Type B pancreatic cell (in vitro differentiated cells): ENCODE measurements at places on chromosomes 16 and 17. TPM values are rescaled to one million over a fixed set of nuclear protein-coding genes. Genes with fewer than 3 reads are reported as not detected.

The HOXB1 gene
- total RNA-seq, result 0.29 and 0.79 TPM in 2 replicates

The TLCD3A gene
- 15.0 and 19.3 TPM in 2 replicates for total RNA-seq

The PRCD gene
- 0.33 and 3.3 TPM in 2 replicates for total RNA-seq

The CAPNS2 gene
- 4.7 and 24.6 TPM in 2 replicates for total RNA-seq

The RASL10B gene
- total RNA-seq, result 6.4 and 29.4 TPM in 2 replicates

The TBC1D3E gene
- total RNA-seq, result not detected in 2 replicates

The GGNBP2 gene
- total RNA-seq, result 63.7 and 72.0 TPM in 2 replicates

The SLFN13 gene
- total RNA-seq, result 14.3 and 17.1 TPM in 2 replicates

The ZNF750 gene
- total RNA-seq, result 10.3 and 34.7 TPM in 2 replicates

The CISD3 gene
- 12.8 and 15.6 TPM in 2 replicates for total RNA-seq

The DHX8 gene
- 50.1 and 56.8 TPM in 2 replicates for total RNA-seq

The ERN1 gene
- 12.1 and 13.9 TPM in 2 replicates for total RNA-seq

The SHISA6 gene
- 2.4 and 5.0 TPM in 2 replicates for total RNA-seq

The DPEP3 gene
- total RNA-seq, result not detected in 2 replicates

The CTRB2 gene
- not detected in 2 replicates for total RNA-seq

The ABAT gene
- total RNA-seq, result 21.1 and 32.1 TPM in 2 replicates

The WNT3 gene
- total RNA-seq, result 14.1 and 47.7 TPM in 2 replicates

The KRT32 gene
- total RNA-seq, result 0.17 and 0.83 TPM in 2 replicates

The KRTAP4-1 gene
- total RNA-seq, result not detected in 2 replicates

The ASGR1 gene
- total RNA-seq, result 7.5 and 9.7 TPM in 2 replicates

The GUCY2D gene
- 0.29 and 0.43 TPM in 2 replicates for total RNA-seq

The HSPB9 gene
- total RNA-seq, result 0.36 TPM in 1 of 2 replicates, not detected in the other

The RHOT2 gene
- total RNA-seq, result 146 and 163 TPM in 2 replicates

The C16orf74 gene
- 3.1 and 4.9 TPM in 2 replicates for total RNA-seq

The EVI2B gene
- total RNA-seq, result not detected in 2 replicates

The APOH gene
- 4.1 and 6.4 TPM in 2 replicates for total RNA-seq

The MT1F gene
- 5.9 and 6.5 TPM in 2 replicates for total RNA-seq

The KRTAP1-5 gene
- not detected in 2 replicates for total RNA-seq

The WFIKKN2 gene
- 1.7 TPM in 1 of 2 replicates, not detected in the other for total RNA-seq

The ZNF75A gene
- total RNA-seq, result 41.2 and 50.8 TPM in 2 replicates

The PRSS22 gene
- 42.5 and 56.8 TPM in 2 replicates for total RNA-seq

The ZNF286A gene
- total RNA-seq, result 46.1 and 86.1 TPM in 2 replicates

The TEKT5 gene
- total RNA-seq, result 0.41 and 0.52 TPM in 2 replicates

The GPR142 gene
- total RNA-seq, result 4.1 and 8.8 TPM in 2 replicates

The TNFSF13 gene
- total RNA-seq, result 2.4 and 3.5 TPM in 2 replicates

The CDK3 gene
- total RNA-seq, result 11.5 and 14.1 TPM in 2 replicates

The MYLK3 gene
- total RNA-seq, result 0.12 and 0.82 TPM in 2 replicates

The CDC42EP4 gene
- 24.7 and 78.8 TPM in 2 replicates for total RNA-seq

The KRTAP3-1 gene
- total RNA-seq, result 1.7 TPM in 1 of 2 replicates, not detected in the other

The CLEC10A gene
- not detected in 2 replicates for total RNA-seq

The WIPI1 gene
- total RNA-seq, result 39.0 and 52.2 TPM in 2 replicates

The GLIS2 gene
- total RNA-seq, result 13.1 and 23.0 TPM in 2 replicates

The ACSM2A gene
- total RNA-seq, result 0.14 and 1.8 TPM in 2 replicates

The PABPN1L gene
- 0.31 TPM in 1 of 2 replicates, not detected in the other for total RNA-seq

The MT4 gene
- total RNA-seq, result not detected in 2 replicates

The GNG13 gene
- not detected in 2 replicates for total RNA-seq

The PRR11 gene
- total RNA-seq, result 17.2 and 43.9 TPM in 2 replicates

The G6PC3 gene
- total RNA-seq, result 63.6 and 63.7 TPM in 2 replicates

The G6PC1 gene
- 1.5 and 2.9 TPM in 2 replicates for total RNA-seq

The HP gene
- total RNA-seq, result not detected in 2 replicates

The CCL1 gene
- total RNA-seq, result not detected in 2 replicates

The ZFHX3 gene
- total RNA-seq, result 47.4 and 48.5 TPM in 2 replicates

The ZNF23 gene
- 9.8 and 11.1 TPM in 2 replicates for total RNA-seq

The ZDHHC1 gene
- 10.1 and 11.3 TPM in 2 replicates for total RNA-seq

The ITGAE gene
- total RNA-seq, result 21.0 and 28.8 TPM in 2 replicates
